ENCODE measurements at places on chromosomes 1 and 21.

DNA sequence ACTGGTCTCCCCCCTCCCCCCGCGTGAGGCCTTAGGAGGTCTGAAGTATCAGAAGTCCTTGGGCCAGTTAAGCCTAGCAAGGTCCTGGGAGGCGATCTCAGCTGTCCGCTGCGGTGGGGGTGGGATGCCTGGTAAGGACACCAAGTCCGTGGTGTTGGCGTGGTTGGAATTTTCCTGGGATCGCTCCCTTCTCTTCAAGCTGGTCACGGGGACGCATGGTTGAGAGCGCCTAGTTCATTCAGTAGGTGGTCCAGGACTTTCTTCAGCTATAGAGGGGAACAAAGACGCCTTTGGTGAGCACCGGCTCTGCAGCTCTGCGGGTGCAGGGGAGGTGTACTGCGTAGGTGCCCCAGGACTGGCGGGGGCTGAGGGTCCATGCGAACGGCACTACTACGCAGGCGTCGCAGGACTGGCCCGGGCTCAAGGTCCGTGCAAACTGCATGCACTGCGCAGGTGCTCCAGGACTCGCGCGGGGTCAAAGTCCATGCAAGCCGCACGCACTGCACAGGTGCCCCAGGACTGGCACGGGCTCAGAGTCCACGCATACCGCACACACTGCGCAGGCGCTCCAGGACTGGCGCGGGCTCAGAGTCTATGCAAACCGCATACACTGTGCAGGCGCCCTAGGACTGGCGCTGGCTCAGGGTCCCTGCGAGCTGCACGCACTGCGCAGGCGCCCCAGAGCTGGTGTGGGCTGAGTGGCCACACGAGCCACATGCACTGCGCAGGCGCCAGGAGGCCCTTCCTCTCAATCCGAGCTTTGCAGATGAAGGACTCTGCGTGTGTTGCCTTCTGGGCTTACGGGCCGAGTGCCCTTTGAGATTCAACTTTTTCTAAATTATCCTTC is 36.6 kb upstream of the HMGN1 start:
- peak; percentile 85 for DNase-seq

DNA sequence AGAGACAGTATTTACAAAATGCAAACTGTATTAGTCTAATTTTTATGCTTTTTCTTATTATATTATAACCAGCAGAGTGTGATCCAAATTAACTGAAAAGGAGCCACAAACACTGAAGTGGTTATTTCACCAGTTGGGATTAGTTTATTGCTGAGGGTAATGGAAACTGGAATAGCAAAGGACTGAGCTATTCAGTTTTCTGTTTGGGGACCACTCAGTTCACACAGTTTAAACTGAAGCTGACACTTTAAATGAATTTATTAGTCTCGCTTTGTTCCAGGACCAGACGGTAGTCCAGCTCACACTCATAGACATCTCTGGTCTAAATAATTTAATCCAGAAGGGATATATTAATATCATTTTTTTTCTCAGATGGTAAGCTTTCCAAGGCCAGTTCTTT is 410.7 kb downstream of the LTN1 start:
- no peak for DNase-seq

DNA sequence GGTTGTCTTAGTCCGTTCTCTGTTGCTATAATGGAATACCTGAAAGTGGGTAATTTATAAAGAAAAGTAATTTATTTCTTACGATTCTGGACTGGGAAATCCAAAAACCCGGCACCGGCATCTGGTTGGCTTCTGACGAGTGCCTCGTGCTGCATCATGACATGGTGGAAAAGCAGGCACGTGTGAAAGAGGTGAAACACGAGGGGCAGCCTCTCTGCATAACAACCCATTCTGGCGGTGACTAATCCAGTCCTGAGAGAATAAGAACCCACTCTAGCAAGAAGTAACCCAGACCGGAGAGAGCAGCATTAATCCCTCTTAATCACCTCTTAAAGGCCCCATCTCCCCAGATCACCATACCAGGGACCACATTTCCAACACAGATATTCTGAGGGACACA is 2.7 kb upstream of the EDEM3 start:
- no peak for DNase-seq

DNA sequence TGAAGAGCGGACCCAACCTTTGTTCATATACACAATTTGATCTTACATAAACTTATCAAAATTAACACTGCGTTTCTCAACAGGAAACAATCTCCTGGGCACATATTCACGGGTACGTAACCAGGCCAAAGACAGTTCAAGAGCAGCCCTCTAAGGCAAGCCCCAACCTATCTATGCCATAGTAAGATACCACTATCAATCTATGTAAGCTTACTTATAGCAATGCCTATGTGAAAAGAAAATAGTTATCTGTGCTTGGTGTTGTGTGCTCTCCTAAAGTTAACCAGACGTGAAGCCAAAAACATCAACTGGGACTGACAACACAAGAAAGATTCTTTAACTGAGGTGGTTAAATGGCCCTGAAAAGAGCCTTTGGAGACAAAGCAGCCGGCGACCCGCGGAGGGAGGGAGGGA is 49.4 kb upstream of the BOLA1 start:
- DNase-seq, result peak; percentile 33

- no peak for DNase-seq
Measured at GRCh38 chr21:22352088-22352487, 1353.9 kb downstream of the NCAM2 start.

GRCh38 chr1:166905136-166905535 is 29.1 kb upstream of the TADA1 start:
- DNase-seq, result peak; percentile 48

DNA sequence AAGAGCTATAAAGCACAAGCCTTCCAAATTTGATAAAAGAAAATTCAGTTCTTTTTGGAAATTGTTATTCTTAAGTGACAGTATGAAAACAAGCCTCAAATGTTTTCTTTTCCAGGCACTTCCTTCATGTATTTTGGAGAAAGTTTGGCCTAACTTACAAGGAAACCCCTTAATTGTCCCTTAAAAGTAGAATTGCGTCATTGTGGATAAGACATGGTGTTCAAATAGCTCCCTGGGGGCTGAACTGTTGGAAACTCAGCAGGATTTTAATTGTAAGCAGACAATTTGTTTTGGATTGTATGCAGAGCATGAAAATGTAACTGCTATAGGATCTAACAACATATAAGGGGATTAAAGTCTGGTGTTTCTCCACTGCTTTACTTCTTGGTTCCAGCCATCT is 35.4 kb upstream of the FGGY start:
- peak; percentile 65 for DNase-seq

DNA sequence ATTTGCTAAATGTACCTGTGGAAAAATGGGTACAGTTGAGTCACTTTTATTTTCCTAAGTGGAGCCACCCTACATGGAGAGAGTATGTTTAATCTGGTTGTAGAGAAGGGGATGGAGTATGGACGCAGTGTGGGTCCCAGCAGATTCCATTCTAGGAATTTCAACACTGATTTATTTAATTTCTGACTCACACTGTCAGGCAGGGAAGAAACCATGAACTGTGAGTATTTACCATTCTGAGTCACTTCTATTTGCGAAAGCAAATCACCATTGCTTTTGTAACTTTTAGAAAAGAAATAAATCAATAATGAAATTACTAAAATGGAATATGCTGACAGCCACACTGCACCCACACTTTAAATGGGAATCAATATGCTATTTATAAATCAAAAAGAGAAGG is 339.0 kb downstream of the DSCAM start:
- DNase-seq, result no peak

- DNase-seq, result peak; percentile 36
Measured at GRCh38 chr1:179253286-179253972, 24.0 kb upstream of the ABL2 start.

- DNase-seq, result no peak
Measured at GRCh38 chr1:75792091-75792490, 4.6 kb upstream of the MSH4 start.

DNA sequence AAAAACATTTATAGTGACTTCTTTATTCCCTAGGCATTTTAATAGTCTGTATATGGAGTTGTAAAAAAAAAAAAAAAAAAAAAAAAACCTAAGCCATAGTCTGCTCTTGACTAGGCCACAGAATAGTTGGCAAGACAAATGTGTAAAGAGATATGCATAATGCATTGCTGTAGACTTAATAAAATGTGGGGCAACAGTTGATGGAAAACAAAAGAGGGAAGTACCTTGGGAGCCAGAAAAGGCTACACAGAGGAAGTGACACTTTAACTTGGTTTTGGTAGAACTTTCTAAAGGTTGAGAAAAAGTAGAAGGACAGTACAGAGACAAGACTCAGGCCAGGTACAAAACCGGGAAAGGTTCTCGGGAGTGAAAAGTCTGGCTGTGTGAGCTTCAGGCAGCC is 802.9 kb upstream of the ADAMTS5 start:
- DNase-seq, result peak; percentile 24

DNA sequence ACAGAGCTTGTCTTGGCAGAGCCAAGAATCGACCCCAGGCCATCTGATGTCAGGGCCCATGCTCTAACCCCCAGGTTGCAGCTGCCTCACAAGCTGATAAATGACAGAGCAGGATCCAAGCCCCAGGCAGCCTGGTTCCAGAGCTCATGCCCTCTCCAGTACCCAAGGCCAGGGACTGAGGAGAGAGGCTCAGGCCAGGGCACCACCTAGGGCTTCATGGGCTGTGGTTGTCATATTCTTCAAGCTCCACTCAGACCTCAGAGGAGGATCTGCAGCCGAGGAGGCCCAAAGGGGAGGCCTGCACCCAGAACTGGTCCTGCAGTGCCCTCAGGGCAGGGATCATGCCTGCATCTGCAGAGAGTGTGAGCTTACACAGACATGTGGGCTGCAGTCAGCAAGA is 301.1 kb downstream of the MATN1 start:
- no peak for DNase-seq

GRCh38 chr1:81174052-81174451 is 626.7 kb upstream of the ADGRL2 start:
- DNase-seq, result peak; percentile 33

DNA sequence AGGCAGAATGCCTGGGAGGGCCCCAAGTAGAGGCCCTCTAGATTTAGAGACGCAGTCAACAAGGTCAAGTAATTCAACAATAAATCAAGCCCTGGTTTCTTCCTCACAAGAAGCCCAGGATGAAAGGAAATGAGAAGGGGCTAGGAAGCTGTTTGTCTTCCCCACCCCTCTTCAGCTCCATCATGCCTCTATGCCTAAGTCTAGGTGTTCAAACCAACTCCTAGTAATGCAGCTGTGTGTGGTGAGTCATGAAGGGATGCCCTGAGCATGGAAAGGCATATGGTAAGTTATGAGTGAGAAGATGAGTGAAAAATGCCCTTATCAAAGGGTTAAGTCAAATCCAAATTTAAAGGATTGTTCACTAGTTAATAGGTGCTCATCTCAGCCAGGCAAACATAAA is 339.5 kb downstream of the KCNH1 start:
- no peak for DNase-seq

GRCh38 chr1:206556750-206557635 is 49.7 kb downstream of the RASSF5 start:
- DNase-seq, result peak; percentile 45

DNA sequence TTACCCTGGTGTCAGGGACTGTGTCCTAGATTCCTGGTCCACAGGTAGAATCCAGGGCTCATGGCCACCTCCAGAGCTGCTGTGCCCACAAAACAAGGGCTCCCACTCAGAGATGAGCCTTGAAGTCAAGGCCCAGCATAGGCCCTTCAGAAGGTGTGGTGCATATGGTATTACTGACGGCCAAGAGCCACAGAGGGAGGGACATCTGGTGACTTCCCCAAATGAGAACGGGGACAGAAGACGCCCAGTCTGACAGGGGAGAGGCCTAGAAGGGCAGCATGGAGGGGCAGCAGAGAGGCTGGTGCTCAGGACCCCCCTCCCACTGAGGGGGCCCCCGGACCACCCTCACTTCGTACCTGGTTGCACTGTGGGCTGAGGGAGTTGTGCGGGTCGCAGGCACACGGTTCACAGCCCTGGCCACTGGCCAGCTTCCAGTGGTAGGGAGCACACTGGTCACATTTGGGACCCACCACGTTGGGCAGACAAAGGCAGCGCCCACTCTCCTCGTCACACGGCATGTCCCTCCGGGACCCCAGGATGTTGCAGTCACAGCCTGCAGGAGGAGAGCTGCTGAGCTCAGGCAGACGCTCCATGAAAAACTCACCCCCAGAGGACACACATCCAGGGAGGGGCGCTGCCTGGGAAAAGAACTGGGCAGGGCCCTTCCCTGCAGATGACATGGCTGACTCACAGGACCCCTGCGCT is 25.0 kb downstream of the LAMB3 start:
- DNase-seq, result no peak

DNA sequence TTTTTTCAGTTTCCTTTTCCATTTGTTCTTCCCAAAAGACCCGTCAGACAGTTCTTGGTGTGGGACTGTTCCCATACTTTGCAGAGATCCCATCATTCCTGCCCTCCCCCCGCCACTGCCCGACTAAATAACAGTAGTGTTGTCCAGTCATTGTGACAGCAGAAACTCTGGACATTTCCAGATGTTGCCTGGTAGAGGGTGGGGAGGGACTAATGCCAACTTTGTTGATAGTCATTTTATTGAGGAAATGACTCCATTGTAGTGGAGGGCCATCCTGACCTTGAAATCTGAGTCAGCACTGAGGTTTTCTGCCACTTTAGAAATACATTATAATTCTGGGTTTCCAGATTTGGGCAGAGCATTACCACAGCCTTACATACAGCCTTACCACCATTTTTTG is 85.4 kb downstream of the CEP350 start:
- DNase-seq, result peak; percentile 52

DNA sequence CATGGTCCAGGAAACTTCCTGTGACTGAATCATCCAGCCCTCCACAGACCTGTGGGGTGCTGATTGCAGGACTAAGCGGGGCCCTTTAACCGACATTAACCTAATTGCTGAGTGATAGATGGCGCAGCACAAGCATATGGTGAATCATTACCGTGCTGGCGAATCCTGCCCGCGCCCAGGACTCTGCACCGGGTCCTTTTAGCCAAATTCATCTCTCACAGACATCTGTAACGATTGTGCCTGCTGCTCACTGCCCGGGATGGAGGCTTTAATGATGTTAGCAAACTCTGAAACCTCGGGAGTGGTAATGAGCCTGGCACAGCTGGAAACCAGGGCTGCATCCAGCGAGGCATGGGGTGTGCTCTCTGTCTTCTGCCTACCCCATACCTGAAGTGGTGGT is 147.3 kb upstream of the CD34 start:
- no peak for DNase-seq

DNA sequence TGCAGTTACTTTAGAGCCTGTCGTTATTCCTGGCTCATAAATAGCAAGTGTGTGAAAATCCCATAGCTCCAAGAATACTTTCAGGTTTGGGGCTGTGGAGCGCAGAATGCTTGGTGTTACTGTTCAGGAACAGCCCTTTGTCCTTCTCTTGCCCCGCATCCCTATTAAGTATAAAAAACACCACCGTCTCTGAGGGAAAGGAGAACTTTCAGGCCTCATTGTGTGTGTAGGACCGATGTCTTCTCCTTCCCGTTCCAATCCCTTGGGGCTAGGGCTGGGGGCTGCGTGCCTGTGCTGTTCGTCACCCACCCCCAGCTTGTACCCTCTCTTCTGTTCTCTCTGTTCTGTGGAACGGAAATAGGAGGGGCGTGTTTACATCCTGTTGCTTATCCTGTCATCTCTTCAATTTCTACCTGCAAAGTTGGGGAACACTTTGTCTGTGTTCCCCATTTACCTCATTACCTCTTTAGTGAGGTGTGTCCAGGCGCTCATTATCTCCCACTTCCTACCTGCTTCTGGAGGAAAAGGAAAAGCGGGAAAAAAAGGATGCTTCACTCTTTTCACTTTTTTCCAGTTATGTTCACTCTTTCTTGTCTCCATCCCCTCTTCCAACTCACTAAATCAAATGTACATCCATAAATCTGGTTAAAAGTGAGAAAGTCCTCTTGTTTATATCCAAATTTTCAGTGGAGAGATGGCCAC is 788 bp upstream of the TXNIP start:
- no peak for DNase-seq

GRCh38 chr1:8812081-8812480 is 5.4 kb downstream of the RERE start:
- no peak for DNase-seq
